ENCODE measurements at places on chromosomes 11 and 22.

- DNase-seq = peak; percentile 26
These were observed 539 bp downstream of the EIF4ENIF1 start for GRCh38 chr22:31488988-31489617.

DNA sequence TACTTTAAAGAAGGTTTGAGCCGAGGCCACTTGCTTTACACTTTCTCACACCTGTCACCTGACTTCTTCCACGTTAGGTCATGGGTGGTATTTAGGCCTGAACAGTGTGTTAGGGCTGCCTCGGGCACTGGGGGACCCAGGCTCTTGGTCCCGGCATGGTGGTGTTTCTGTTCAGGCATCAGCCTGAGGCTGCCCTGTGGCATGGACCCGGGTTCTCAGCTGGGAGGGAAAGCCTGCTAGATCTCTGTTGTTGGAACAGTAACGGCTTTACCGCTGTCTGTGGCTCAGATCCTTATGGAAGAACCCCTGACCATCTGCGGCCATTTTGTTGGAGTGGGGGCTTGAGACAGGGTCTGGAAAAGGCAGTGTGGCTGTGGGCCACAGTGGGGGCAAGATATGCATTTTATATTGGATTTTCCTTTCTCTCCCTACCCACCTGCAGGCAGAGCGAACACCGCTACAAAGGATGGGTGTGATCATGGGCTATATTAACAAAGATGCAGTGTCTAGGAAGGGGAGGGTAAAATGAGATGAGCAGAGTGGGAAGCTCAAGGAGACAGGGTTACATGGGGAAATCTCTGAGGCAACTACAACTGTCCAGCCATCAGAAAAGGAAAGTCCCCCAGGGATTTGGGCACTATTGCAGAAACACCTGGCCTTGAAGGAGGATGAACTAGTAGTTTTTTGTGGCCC, 1.6 kb upstream of the KCNJ11 start:
- DNase-seq = no peak

- DNase-seq = no peak
These were observed 29.4 kb upstream of the SMIM38 start for GRCh38 chr11:69126286-69126685.

DNA sequence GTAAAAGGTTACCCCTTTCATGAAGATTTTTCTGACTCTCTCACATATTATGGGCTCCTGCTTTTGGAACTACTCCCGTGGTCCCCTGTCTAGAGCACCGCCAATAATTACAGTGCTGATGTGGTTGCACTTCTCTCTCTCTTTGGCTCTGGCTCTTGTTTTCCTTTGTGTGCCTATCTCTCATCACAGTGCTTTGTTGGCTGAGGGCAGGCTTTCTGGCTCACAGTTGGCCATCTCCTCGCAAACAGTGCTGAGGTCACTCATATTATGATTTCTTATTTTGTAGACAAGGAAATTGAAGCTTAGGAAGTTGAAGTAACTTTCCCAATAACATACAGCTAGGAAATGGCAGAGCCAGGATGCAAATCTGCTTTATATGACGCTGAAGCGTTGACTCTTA, 192.5 kb downstream of the DDX10 start:
- DNase-seq = no peak

DNA sequence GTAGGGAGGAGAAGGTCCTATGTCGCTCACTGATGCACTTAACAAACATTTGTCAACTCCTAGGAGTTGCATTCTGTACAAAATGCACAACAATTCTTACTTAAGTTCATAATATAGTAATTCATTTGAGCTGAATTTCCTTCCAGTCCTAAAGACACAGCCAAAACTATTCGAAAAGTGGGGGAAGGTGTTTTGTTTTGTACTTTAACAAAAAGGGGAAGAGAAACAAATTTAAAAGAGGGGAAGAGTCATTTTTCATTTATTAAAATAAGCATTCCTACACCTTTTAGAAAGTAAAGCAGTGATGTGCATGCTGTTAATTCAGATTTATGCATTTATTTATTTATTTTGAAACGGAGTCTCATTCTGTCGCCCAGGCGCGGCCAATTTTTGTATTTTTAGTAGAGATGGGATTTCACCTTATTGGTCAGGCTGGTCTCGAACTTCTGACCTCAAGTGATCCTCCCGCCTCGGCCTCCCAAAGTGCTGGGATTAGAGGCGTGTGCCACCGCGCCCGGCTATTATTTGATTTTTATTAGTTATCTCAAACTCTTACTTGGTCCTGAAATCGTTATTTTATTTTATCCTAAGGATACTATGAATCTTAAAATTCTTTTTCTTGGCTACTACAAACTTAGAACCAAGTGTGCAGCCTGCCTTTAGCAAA, 1.1 kb upstream of the FANCF start:
- DNase-seq = no peak

DNA sequence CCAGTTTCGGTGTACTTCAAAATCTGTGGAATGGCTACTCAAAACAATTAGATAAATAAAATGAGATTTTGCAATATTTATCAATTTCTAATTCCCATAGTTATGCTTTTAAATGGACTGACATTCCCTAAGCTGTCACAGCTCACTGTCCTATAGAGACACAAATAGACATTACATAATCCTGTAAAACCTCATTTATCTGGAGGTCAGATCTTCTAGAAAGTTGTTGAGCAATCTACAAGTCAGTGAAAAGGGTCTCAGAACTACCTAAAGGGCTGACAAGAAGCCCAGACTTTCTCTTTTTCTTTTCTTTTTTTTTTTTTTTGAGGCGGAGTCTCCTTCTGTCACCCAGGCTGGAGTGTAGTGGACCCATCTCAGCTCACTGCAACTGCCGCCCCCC, 12.0 kb downstream of the ALG8 start:
- DNase-seq = no peak

DNA sequence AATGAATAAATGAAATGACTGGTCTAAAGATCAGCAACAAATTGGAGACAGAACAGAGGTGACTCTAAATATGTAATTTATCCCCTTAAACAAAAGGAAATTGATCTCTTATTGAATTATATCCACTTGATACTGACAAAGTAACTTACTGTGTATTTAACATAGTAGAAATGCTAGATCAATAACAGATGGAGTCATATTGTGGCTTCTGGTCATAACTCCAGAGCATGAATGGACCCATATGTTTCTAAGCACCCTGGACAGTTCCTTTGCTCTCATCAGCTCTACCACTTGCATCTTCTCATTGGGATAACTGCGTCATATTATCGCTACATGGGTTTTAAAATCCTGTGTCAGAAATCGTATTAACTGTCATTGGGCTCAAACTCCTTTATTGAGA, 222.3 kb downstream of the ETS1 start:
- DNase-seq = no peak

GRCh38 chr22:33894036-33894435, 26.2 kb downstream of the LARGE1 start:
- DNase-seq = no peak

DNA sequence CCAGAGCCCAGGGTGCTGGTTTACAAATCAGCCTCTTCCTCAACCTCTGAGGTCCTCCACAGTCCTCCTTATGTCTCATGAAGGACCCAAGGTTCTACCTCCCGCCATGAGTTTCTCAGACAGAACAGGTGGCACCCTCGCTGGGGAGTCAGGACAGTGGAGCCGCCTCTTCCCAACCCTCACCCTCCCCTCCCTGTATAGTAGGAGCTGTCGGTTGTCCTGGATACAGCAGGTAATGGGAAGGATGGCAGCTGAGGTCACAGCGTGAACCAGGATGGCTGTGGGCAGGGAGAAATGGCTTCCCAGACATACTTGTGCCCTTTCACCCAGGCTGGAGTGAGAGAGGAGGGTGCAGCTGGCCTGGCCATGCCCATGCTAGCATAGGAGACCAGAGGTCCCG, 134.6 kb downstream of the CHST1 start:
- no peak for DNase-seq

GRCh38 chr11:8694137-8694536, 11.5 kb downstream of the RPL27A start:
- no peak for DNase-seq

DNA sequence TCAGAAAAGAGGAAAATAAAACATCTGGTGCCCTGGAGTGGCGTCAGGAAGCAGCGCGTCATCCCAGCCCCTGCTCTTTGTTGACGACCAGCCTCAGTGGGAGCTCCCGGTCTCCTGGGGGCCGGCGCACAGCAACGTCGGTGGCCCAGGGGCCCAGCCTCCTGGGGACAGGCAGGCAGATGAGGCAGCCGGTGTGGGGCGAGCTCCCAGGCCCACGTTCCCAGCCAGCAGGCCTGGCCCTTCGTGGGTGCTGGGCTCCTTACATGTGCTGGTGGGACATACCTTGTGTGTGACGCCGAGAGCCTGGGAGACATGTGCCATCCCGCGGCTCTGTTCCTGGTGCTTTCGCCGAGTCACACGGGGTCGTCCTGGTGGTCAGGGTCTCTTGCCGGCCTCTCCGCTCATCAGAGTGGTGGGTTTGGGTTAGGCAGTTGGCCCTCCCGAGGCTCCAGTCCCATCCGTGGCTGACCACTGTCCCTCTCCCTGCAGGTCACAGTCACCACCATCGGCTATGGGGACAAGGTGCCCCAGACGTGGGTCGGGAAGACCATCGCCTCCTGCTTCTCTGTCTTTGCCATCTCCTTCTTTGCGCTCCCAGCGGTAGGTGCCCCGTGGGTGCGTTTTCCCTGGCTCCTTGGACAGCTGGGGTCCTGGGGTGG, 116.7 kb downstream of the KCNQ1OT1 start:
- peak; percentile 4 for DNase-seq

GRCh38 chr11:36703055-36703404, 105.0 kb upstream of the RAG2 start:
- DNase-seq = no peak

GRCh38 chr22:36862251-36863242, 1.7 kb downstream of the NCF4 start:
- DNase-seq = no peak

GRCh38 chr22:26615830-26616435, 1.9 kb downstream of the CRYBB1 start:
- no peak for DNase-seq

DNA sequence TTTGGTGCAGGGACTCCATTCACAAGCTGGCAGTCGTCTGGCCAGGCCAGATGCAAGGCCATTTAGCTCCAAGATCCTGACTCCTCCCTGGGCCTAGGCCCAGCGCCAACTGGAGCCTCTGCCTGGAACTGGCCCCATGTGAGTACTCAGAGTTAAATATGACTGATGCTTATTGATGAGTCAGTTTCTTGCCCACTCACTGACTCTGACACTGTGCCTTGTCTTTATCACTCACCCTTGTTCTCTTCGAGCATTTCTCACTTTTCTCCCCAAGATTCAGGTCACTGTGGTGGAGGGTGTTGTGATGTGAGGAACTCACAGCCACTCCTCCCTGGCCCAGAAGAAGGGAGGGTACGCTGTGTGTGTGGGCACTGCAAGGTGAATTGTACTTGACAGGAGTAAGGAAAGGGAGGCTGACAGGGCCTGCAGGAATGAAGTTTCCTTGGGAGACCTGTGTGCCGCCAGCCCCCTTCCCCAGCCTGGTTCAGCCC, 23.2 kb upstream of the ST3GAL4 start:
- no peak for DNase-seq

DNA sequence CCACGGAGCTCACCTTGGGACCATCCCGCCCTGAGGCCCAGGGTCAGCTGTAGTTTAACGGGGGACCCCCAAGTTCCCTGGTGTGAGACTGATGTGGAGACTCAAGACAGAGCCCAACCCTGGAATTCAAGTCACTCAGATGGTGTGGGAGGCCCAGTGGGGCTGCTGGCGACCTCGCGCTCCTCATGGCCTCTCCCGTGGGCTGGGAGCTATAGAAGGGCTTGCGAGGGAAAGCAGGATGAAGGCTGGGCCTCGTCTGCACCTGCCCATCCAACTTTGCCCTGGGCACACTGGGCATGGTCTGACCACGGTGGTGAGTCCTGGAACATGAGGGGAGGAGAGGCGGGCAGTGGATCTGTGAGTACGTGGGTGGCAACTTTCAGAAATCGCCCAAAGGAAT, 13.6 kb upstream of the TTLL12 start:
- no peak for DNase-seq

- no peak for DNase-seq
These were observed 80.3 kb downstream of the CASP12 start for GRCh38 chr11:104817973-104818372.

DNA sequence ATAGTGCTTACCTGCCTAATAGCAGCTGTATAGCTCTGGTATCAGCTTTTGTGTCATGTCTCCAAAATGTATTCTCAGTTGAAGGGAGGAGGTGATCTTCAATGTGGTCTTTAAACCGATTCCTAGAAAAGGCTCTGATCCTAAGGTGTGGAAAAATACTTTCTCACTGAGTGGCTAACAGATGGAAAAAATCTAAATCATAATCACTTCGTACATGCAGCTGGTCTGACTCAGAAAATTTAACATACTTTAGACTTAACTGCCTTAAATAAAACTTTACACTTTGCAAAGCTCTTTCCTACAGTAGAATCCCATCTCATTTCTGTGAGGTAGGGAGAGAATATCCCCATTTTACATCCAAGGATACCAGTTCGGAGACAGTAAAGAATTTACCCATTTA, 38.0 kb downstream of the C2CD3 start:
- DNase-seq = no peak

DNA sequence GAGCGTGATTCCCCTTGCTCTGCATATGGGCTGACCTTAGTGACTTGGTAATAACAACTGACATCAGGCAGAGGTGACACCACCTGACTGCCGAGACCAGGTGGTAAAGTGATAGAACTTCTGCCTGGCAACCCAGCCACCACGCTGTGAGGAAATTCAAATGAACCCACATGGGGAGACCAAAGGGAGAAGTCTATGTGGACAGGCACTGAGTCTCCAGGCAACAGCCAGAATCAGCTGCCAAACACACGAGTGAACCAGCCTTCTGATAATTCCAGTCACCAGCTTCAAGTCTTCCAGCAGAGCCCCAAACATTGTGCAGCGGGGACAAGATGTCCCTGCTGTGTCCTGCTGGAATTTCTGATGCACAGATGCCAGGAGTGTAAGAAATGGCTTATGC, 29.7 kb downstream of the SPATA19 start:
- no peak for DNase-seq

DNA sequence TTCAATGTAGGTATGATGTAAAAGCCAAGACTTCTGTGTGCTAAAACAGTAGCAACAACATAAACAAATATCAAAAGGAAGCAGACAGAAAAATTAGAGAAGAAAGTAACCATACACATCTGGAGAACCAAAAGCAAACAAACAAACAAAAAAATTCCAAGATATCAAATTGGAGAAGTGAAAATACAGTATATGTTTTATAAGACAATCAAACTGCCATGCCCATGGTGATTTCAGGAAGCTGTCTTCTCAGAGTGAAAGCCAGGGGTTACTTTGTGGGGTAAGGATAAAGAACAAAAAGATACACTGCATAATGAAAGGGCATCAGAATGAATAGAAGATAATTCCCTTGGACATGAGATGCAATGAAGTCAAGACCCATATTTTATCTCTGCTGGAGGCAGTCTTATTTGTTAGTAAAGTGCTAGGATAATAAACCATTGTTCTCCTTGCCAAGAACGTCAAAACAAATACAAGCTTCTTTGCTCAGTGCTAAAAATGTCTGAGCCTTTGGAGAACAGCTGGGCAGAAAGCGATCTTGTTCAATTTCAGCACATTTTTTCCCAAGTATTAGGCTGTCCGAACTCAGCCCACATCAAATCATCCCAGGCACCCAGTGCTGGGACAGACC, 38.1 kb upstream of the LDLRAD3 start:
- no peak for DNase-seq

- DNase-seq = no peak
These were observed 163.3 kb upstream of the RASSF10 start for GRCh38 chr11:12845739-12846358.
